ENCODE measurements at places on chromosomes 16 and 17. TPM values are rescaled to one million over a fixed set of nuclear protein-coding genes. Genes with fewer than 3 reads are reported as not detected.

DNA sequence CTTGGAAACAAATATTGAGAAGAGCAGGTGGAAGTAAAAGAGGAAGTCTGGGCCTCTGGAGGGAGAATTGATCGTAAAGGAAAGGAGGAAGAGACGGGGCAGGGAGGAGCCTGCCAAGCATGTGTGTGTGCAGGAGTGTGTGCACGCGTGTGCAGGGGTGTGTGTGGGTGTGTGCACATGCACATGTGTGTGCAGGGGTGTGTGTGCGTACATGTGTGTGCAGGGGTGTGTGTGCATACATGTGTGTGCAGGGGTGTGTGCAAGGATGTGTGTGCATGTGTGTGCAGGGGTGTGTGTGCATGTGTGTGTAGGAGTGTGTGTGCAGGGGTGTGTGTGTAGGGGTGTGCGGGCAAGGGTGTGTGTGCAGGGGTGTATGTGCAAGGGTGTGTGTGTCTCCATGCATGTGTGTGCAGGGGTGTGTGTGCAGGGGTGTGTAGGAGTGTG lies 10.0 kb downstream of the CEP295NL start:
- peaks cover 17% of the 10 kb centered on the region for H3K36me3 ChIP-seq
- no peak for DNase-seq
- H3K4me1 ChIP-seq: peaks cover 40% of the 10 kb centered on the region
- no peak overlapping the region for H3K27ac ChIP-seq
- H3K27me3 ChIP-seq: no peaks in the 10 kb centered on the region

GRCh38 chr17:51435641-51436091 lies 175.3 kb downstream of the UTP18 start:
- H3K36me3 ChIP-seq: no peaks in the 10 kb centered on the region
- H3K27me3 ChIP-seq: peaks cover 2% of the 10 kb centered on the region
- no peak for DNase-seq
- no peak overlapping the region for H3K4me3 ChIP-seq
- no peaks in the 10 kb centered on the region for H3K4me1 ChIP-seq

Gene HEATR9
- total RNA-seq: not detected

DNA sequence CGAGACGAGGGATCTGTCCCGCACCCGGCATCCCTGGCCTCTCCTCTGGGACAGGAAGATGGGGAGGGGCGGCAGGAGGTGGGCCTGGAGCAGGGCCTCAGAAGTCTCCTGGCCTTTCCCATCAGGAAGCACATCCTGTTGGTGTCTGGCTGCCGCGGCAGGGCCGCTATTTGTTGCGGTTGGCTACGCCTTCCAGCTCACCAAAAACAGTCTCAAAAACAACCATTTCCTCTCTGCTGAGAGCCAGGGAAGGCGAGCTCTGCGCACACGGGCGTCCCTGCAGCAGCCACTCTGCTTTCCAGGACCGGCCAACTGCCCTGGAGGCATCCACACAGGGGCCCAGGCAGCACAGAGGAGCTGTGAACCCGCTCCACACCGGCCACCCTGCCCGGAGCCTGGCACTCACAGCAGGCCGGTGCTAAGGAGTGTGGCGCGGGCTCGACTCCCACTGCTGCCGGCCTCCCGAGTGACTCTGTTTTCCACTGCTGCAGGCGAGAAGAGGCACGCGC lies at the start of gene TMEM204:
Gene TMEM204, plus strand, starts transcription at position 224 of the 509 bp plus-strand sequence. CDS start 610 bp downstream, outside the sequence.
- no peaks in the 10 kb centered on the region for H3K27me3 ChIP-seq
- H3K36me3 ChIP-seq: peaks cover 8% of the 10 kb centered on the region
- peak within 1 kb of the TSS; percentile 73 for H3K4me3 ChIP-seq

DNA sequence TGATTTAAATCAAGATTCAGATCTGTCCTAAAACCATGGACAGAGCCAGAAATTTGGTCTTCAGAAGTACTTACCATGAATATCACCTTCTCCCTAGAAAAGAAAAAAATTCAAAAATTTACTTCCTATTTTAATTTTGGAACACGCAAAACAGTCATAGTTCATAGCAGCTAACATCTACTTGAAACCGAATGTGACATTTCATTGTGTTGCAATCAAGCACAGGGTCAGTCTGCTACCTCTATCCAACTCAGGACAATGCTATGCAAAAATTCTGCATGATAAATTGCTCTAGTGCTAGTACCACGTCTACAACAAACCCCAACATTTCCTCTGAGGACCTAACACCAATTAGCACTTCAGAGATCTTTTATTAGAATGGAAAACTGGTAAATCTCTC lies 7.7 kb downstream of the JPT1 start:
- no peak overlapping the region for H3K4me3 ChIP-seq
- no peak for DNase-seq
- H3K27me3 ChIP-seq: no peaks in the 10 kb centered on the region

Gene C16orf86
- total RNA-seq: 0.85 TPM

Data from chondrocyte (in vitro differentiated cells).